RWPE2 (cell line): ENCODE measurements at places on chromosomes 13 and 19.

- no peak for DNase-seq
Measured at GRCh38 chr13:34214686-34215085, 396.7 kb downstream of the RFC3 start.

GRCh38 chr19:53782698-53783097, 41.4 kb downstream of the NLRP12 start:
- no peak for DNase-seq

DNA sequence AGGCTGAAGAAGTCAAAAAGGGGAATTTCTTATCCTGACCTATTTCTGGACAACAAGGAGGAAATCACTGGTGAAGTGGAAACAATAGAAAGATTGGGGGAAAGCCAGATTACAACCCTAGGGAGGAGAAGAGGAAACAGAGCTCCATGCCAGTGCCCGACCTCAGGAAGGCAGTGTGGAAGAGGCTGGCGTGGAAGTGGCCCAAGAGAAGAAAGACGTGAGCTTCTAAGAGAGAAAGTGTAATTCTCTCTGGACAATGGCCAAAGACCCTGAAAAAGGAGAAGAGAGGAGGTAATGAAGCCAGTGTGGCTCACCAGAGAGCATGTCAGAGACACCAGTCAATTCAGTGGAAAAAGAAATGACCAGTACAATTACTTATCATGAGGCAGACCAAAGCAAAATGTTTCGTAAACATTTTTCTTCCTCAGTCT, 52.6 kb upstream of the URAD start:
- no peak for DNase-seq

DNA sequence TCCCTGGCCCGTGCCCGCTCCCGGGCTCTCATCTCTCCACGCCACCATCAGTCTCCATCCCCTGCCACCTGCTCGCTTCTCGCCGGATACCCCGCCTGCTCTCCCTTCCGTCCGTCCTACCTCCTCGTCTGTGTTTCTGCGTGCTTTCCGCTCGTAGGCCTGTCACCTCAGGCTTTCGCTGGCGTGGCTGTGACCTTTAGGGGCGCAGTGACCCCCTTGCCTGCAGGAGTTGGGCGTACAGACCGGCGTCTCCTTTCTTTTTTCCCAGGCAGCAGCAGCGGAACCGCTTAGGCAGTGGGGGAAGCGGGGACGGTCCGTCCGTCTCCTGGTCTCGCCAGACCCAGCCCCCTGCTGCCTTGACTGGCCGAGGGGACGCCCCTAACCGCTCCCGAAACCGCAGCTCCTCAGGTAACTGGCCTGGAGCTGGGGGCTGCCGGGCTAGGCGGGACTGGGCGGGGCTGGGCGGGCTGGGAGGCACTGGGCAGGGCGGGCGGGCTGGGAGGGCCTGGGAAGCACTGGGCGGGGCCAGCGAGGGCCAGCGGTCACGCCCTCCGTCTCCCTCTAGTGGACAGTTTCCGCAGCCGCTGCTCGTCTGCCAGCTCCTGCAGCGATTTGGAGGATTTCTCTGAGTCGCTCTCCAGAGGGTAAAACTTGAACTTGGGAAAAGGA, 6.3 kb downstream of the PGLYRP1 start:
- DNase-seq = no peak

- no peak for DNase-seq
Measured at GRCh38 chr19:14530005-14530348, 583 bp downstream of the TECR start.

GRCh38 chr13:42367831-42368230, 95.9 kb downstream of the AKAP11 start:
- DNase-seq = no peak
